ENCODE measurements at places on chromosomes 3 and 15.

DNA sequence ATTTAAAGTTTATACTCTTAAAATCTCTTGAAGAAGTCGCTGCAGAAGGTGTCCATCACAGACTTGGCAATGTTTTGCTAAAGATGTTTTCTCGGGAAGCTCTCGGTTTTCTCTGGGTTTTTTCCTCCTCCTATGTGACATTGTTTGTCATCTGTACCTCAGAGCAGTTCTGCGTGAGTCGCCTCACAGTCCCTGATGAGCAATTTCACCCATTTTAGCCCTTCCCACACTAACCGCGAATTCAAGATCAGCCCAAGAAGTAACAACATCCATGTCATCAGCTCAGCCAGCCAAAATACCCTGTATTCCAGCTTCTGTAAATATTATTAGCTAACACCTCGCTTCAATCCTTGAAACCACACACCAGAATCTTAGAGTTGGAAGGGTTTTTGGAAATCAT lies 224.3 kb upstream of the SETMAR start:
- DNase-seq = no peak

- no peak for DNase-seq
Observed at GRCh38 chr15:31392761-31393401, 66.2 kb downstream of the KLF13 start.

- DNase-seq = no peak
Observed at GRCh38 chr15:78399091-78399490, 38.9 kb upstream of the IREB2 start.

GRCh38 chr3:46825450-46825849 lies 37.8 kb downstream of the MYL3 start:
- no peak for DNase-seq

DNA sequence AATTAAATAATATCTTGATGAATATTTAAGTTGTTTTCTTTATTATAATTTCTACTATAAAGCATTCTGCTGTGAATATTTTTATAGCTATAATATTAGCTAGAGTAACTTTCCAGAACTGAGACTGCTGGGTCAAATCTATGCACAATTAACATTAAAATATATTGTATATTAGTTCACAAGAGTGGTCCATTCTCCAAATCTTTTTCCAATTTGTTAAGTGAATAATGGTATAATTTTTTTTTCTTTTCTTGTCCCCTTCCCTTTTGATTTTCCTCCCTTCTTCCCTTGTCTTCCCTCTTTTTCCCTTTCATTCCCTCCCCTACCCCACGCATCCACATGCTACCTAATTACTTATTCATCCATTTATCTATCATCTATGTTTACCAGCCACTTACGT lies 977.5 kb downstream of the TUSC7 start:
- no peak for DNase-seq

GRCh38 chr15:85755942-85756341 lies 38.8 kb downstream of the KLHL25 start:
- DNase-seq = no peak

- no peak for DNase-seq
Observed at GRCh38 chr15:90003736-90004135, 2.6 kb downstream of the ZNF710 start.

DNA sequence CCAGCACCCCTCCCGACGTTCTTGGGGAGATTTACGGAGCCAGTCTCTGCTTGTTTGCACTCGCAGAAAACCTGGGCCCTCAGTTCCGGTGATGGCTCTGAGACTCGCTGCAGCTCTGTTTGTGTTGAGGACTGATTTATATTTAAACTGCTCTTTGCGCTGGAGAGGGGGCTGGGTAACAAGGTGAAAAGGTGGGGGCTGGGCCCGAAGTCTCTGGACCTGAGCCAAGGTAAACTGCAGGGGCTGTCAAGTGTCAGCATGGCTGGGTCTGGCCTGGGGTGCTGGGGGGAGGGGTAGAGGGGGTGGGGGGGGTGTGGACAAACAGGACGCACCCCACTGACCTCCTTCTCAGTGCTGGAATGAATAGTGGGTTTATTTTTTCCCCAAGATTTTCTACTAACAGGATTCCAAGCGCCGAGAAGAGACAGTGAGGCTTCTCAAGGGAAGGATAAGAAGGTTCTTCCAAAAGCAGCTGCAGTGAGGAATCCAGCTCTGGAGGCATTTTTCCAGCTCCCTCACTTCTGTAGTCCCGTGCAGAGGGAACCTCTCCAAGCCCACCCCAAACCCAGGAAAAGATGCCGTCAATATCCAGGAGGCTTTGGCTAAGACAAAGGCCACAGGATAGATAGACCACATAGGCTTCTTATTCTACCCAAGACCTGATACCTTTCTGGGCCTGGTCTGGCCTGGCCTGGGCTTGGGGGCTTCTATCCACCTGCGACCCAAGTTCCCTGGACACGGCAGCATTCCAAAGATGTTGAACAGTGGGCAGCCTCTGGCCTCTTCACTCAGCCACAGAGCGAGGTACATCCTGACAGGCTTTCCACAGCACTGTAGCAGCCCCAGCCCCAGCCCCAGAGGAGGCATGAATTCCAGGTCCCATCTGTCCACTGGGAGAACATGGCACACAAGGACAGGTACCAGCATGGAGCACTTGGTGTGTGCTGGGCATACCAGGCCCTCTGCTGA lies 938 bp upstream of the SLCO2A1 start:
- DNase-seq = no peak

GRCh38 chr3:13420831-13421765 lies 976 bp upstream of the NUP210 start:
- DNase-seq = no peak

DNA sequence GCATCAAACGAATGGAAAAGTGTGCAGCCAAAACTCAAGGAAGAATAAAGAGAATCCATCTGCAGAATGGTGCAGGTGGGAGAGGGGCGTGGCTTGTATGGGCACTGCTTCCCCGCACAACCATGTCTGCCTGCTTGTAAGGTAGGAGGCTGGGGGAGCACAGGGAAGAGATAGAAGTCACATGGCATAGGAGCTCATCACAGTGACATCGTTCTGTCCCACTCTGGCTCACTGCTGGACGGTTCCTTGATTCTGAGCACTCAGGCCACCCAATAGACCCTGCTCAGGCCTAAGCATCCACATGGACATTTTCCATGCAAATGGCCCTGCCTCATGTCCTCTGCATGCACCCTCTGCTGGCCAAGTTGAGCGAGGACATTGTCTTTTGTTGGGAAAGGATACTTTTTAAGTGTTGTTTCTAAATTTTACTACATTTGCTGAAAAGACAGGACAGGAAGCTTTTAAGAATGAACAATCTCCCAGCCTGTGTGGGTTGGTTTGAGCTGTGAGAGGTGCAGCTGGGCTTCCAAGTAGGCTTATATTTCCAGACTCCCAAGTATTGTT lies 3.1 kb downstream of the MYLK start:
- DNase-seq = no peak

- DNase-seq = no peak
Observed at GRCh38 chr15:48415036-48415886, 84.0 kb downstream of the DUT start.

DNA sequence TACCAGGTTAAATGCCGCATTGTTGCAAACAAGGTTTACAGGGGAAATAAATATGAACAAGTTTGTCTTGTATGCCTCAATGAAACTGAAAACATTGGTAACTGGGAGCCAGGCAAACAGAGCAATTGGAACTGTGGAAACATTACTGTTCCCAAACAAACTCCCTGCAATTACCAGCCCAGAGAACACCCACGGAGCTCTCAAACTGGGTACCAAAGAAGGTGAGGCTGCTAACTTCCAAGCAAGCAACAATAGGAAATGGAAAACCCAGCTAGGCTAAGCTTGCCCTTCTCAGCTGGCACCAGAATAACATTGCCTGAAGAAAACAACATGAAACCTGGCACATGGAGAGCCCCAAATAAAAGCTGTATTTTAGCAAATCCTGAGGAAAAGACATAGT lies 218.9 kb upstream of the THRB start:
- no peak for DNase-seq

DNA sequence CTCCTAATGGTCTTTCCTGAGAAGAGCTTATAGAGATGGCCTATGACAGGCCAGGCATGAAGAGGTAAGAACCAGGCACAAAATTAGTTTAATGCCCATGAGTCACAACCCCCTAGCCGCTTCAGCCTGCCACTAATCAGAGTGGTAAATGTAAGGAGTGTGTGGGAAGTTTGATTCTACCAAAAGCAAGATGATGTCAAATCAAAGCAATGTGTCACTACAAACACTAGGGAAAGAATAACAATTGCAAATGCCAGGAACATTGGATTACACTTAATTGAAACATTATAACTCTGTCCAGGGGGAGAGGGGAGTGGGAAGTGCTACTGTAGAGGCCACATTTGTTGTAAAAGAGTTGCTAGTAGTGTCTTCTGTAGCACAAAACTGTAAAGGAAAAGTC lies 596.6 kb upstream of the AGTR1 start:
- DNase-seq = no peak

- no peak for DNase-seq
Observed at GRCh38 chr3:71303627-71304200, 279.8 kb downstream of the FOXP1 start.

DNA sequence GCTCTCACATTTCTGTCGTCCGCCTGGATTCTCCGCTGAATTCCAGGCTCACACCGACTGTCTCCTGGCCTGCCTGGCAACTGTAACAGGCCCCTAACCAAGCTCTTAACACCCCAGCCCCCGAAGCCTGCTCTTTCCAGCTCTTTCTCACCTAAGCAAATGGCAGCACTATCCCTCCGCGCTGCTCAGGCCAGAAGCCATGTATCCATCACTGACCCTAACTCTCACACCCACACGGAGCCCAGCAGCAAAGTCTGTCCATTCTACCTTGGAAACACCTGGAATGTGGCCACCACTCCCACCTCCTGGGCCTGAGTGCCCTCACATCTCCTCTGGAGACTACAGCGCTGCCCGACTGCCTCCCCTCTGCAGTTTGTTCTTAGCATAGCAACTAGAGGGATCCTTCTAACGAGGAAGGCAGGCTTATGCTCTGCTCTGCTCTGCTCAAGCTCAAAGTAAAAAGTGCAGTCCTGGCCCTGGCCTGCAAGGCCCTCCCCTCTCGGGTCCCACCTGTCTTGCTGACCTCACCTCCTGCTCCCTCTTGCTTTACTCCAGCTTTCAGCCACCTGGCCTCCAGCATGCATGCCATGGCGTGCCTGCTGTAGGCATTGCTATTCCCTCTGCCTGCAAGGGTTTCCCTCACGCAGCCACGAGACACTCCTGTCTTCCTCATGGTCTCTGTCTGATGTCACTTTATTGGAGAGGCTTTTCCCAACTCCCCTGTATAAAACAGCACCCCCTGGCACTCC lies 27.2 kb downstream of the FEM1B start:
- DNase-seq = no peak

DNA sequence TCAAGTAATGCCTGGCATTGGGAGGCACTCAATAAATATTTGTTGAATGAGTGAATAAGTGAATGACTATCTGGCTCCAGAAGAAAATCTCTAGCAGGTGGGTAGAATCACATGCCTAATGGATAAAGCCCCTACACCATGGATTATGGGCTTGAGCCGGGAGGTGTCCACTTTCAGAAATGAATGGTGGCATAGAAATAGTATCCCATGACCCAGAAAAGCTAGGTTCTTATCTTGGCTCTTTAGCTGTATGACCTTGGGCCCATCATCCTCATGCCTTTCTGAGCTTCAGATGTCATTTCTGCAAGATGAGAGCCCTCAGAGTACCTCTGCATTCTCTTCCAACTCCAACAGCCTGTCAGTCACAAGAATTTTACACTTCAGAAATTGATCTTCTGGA lies 37.3 kb upstream of the TNIK start:
- DNase-seq = no peak

DNA sequence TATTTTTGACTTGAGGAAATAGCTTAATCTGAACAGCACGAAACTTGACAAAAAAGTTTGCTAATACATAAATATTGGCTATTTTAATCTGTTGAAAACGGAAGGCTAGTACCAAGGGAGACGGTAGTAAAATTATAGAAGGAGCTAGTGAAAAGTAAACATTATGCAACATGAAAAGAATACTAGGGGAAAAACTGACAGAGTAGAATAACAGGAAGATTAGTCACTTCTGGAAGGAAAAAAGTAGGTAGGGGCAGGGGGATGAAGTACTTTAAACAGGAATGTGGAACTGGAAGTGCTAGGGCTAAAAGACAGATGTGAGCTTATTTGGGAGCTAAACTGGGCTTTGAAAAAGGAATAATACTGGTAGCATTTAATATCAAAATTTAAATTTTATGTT lies 60.1 kb downstream of the MBNL1 start:
- no peak for DNase-seq

All from 8988T (cell line).